ENCODE measurements at places on chromosomes 16 and 17.

GRCh38 chr16:23642246-23642774 is 1.0 kb downstream of the DCTN5 start:
- no peak for DNase-seq

DNA sequence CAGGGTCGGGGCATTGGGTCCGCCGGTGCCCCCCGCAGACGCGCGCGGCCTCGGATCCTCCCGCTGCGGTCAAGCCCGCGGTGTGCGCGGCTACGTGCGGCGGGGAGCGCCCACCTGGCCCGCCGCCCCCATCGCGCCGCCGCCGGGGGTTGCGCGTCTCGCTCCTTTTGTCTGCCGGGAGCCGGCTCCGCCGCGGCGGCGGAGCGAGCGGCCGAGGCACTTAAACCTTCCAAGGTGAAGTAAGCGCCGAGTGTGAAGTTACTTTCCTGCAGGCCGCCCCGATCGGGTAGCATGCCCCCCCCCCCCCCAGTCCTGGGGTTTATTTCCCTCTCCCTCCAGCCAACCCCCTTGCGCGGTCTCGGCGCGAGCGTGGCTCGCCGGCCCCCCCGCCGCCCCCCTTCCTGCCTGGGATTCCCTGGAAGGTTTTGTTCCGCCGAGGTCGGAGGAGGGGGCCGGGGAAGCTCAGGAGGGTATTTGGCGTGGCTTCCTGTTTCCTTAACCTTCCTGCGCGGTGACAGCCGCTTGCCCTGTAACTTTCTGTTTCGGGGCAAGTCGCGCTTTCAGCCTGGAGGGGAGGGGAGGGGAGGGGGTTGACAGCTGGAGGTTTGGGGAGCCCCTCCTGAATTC is 56.6 kb upstream of the GSE1 start:
- DNase-seq, result peak; percentile 59

- DNase-seq, result no peak
Measured at GRCh38 chr17:80481284-80482057, 5.1 kb upstream of the NPTX1 start.

DNA sequence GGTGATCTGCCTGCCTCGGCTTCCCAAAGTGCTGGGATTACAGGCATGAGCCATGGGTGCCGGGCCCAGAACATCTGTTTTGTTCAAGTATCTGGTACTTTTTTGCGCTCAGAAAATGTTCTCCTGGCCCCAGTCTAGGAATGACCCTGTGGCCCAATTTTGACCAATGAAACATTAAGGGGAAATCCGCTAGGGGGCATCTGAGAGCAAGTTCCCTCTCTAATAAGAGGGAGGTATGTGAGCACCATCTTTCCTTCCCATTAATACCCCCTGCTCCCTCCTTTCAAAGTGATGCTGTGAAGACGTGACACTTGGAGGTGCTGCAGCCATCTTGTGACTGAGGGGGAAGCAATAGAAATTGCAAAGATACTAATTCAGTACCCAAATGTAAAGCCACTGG is 16.5 kb upstream of the CLEC3A start:
- DNase-seq, result no peak

- DNase-seq, result peak; percentile 20
Measured at GRCh38 chr17:28335959-28336871, 654 bp downstream of the TNFAIP1 start.

All from stimulated activated CD4-positive, alpha-beta T cell treated with anti-CD3 and anti-CD28 coated beads, Interleukin-1b, Interleukin-23, amount 100 ng/mL, for 48 hours (primary cell).